ENCODE measurements at places on chromosomes 5 and 9. TPM values are rescaled to one million over a fixed set of nuclear protein-coding genes. Genes with fewer than 3 reads are reported as not detected.

The C9orf153 gene
- 0.22 TPM for total RNA-seq

The SGCD gene
- 81.5 TPM for total RNA-seq

The ZNF608 gene
- total RNA-seq = 8.6 TPM

The FUT7 gene
- not detected for total RNA-seq

The PTGS1 gene
- total RNA-seq = 4.0 TPM

Data from Right ventricle myocardium superior (tissue), 1 donor.